ENCODE measurements at places on chromosomes 1 and 21.
A peak's percentile ranks its signal among the peaks of the same experiment; 100 is the strongest.

DNA sequence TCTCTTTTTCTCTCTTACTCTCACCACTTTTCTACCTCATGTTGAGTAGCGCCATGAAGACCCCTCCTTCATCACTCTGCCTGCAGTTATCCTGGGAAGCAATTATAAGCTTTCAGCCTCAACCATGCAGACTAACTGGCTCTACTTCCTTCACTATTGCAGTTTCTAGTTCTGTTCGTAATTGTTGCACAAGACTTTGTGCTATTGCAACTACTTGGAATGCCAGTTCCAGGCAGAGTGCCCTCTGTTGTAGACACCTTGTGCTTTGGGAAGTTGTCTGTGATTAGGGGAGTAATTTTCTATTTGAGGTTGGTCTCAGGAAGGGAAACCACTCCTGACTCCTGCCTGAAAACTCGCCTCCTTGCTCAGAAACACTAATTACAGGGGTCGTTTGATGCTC, 19.4 kb downstream of the PGM1 start:
- no peak for DNase-seq

GRCh38 chr1:156673387-156674121, 3.7 kb downstream of the NES start:
- no peak for DNase-seq

- DNase-seq: no peak
Observed at GRCh38 chr1:117026361-117026760, 24.8 kb downstream of the CD101 start.

GRCh38 chr1:234893725-234894630, 234.7 kb downstream of the TOMM20 start:
- DNase-seq: no peak

- no peak for DNase-seq
Observed at GRCh38 chr1:45395051-45395450, 54.8 kb upstream of the MUTYH start.

GRCh38 chr1:173333581-173333980, 126.5 kb upstream of the TNFSF4 start:
- DNase-seq: peak; percentile 49

DNA sequence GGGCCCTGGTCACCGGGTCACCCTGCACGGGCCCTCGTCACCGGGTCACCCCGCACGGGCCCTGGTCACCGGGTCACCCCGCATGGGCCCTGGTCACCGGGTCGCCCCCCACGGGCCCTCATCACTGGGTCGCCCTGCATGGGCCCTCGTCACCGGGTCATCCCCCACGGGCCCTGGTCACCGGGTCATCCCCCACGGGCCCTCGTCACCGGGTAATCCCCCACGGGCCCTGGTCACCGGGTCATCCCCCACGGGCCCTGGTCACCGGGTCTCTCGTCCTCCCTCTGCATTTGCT, 77.6 kb downstream of the RIPK4 start:
- DNase-seq: no peak

DNA sequence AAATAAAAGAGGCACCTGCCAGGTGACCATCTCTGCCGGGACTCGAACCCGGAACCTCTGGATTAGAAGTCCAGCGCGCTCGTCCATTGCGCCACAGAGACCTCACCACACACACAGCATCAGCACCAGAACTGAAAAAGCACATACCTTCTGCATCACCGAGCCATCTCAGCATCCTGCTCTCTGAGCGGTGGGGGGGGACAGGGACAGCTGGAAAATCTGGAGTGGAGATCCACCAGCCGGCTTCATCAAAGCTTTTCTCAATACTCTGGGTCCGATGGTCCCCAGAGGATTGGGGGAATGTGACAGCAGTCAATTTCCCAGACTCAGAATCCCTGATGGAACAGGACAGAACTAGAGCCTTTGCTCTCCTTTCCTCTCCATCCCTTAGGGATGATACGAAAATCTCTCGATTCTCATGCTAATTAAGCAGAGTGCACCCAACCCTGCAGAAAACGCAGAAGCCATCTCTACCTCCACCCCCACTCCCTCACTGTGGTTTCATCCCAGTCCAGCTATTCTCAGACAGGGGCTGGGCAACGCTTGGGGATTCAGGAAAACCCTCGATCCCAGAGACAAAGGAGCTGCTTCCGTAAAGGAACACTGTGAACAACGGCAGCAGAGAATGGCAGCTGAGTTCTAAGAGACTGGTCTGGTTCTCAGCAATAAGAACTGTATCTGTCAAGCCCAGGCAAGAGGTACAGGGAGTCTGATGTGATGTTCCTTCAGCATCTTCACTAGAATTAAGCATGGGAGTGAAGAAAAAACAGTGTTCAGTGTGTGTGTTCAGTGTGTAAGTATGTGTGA, 29.6 kb upstream of the CADM3 start:
- no peak for DNase-seq

DNA sequence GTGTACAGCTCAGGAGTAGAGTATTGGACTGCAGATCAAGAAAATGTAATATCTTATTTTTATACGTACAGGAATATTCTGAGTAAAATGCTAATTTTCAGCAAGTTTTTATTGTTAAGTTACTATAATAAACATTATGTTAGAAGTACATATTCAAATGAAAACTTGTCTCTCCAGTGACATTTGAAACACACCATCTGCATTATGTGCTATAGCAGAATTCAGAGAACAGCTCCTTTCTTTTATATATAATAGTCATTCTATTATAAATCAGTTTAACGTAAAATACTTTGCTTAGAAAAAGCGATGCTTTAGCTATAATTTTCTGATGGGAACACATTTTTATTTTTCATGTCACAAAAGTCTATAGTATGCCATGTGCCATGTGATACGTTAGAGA, 249.0 kb downstream of the PTPRC start:
- DNase-seq: no peak

- DNase-seq: no peak
Observed at GRCh38 chr1:201345081-201345355, 32.5 kb downstream of the TNNT2 start.

DNA sequence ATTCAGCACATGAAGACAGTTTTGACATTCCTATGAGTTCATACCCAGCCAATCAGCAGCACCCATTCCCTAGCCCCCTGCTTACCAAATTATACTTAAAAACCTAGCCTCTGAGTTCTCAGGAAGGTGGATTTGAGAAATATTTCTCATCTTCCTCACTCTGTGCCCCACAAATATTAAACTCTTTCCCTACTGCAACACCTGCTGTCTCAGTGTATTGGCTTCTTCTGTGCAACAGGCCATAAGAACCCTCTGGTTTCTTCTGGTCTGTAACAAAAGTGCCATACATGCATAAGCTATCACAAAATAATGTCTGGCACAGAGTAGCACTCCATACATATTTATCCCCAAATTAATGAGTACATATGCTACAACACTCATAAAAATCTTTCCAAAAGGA, 387.4 kb upstream of the CAMK1G start:
- no peak for DNase-seq

- DNase-seq: no peak
Observed at GRCh38 chr1:154735061-154735803, 127.2 kb upstream of the ADAR start.

GRCh38 chr1:167064621-167065020, 25.6 kb downstream of the GPA33 start:
- no peak for DNase-seq

GRCh38 chr1:235919833-235920441, 53.2 kb upstream of the LYST start:
- DNase-seq: no peak

DNA sequence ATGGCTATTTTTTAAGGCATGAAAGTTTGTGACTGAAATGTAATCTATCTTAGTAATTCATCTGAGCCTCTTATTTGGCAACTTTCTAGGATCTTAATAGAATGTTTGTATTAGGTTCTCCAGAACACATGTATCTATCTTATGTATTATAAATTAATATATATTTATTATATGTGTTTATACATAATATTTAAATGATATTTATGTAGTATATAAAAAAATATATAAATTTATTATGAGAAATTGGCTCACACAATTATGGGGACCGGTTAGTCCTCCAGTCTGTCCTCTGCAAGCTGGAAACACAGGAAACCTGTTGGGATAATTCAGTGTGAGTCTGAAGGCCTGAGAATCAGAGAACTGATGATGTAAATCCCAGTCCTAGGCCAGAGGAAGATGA, 155.7 kb downstream of the AMY1C start:
- DNase-seq: no peak

DNA sequence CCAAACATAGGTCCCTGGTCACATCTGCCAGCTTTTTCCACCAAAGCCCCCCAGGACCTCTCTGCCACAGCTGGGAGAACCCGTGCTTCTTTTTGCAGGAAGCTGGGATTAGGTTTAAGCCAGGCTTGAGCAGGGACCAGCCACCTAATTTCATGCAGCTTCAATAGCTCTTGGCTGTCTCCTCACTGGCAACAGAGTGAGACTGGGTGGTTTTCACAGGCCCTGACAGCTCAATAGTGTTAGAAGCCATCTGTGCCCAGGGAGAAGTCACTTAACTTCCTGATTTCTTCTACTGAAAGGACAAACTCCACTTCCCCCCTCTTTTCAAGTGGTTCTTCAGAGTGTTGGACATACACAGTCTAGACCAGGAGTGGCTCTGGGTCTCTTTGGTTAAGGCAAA, 20.4 kb upstream of the SRSF4 start:
- no peak for DNase-seq

DNA sequence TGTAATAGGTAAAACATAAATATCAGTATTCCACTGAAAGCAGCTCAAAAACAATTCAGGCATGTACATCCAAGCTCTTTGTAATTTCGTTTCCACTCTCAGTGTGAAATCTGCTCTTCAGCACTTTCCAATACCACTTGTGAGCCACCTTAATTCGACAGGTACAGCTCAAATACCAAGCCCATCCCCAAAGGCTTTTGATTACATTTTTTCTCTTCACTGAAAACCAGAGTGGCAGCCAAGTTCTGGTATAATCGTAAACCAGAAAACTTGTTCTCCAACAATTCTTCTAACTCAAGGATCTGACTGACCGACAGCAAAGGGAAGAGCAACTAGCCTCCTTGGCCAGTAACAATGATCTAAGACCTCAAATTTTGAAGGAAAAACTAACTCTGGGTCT, 36.8 kb downstream of the FBXO42 start:
- DNase-seq: no peak

DNA sequence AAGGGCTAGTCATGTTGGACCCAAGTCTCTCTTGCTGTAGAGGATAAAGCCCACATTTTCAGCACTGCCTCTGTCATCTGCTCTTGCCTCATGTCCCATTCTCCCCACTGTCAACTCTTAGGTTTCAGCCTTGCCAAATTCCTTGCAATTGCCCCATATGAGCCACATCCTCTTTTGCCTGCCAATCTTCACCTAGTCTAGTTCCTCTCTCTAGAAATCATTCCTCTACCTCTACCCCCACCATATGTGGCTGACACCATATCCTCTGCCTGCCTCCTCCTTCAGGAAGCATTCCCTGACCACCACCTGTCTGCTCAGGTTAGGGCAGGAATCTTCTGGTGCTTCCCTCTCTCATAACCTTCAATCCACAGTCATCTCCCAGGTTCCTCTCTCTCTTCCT, 38.2 kb downstream of the SLC9A1 start:
- no peak for DNase-seq

GRCh38 chr1:19042675-19043578, 86.5 kb upstream of the IFFO2 start:
- DNase-seq: no peak

- DNase-seq: no peak
Observed at GRCh38 chr1:243850202-243850451, at the start of gene AKT3. Gene AKT3, minus strand, starts transcription at chr1:243850243. Its CDS starts 7,073 bp downstream, at chr1:243843170.

DNA sequence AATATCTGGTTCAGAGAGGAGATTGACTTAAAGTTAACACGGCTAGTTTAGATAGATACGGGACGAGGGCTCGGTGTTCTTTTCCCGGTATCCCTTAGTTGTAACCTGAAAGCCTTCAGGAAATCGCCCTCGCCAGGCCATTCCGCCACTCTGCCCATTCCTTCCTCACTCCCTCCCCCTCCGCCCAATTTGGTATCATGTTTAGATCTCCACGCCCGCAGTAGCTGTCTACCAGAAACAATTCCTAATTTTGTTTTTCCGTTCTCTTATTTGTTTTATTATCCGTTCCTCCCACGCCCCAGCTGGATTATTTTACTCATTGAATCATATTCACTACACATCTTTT, 685 bp upstream of the VAMP4 start:
- DNase-seq: no peak

- DNase-seq: no peak
Observed at GRCh38 chr1:67839826-67840225, 6.6 kb upstream of the GNG12 start.

DNA sequence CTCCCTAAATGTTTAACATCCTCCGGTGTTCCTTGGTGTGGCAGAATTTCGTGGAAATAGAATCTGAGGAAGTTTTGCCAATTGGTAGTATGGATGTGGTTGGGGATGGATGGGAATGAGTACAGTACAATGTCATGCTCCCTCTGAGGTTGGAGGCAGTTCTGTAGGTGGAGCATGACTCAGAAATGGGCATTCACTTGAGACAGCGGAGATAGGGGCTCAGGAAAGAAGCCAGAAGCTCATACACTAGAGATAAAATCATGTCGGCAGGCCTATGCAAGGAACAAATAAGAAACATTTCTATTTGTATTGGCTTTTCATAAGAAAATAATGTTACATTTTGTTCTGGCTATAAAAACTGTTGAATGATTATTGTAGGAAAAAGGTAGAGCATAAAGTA, 196.0 kb downstream of the URB2 start:
- DNase-seq: no peak

DNA sequence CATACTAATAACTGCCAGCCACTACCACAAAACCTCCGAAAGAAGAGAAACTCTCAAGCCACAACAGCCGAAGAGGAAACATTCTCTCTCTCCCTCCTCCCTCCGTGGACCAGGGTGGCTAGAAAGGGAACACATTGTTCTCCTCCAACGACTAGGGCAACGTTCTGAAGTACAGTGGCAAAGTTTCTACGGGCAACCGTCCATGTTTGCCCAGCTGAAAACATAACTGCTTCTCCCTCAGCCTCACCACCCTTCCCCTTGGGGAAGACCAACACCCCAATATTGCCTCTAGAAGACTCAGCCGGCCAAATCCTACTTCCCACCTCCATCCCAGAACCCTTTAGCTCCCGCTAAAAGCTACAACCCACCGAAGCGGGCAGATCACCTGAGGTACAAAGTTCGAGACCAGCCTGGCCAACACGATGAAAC, 2.0 kb downstream of the GLUL start:
- no peak for DNase-seq

DNA sequence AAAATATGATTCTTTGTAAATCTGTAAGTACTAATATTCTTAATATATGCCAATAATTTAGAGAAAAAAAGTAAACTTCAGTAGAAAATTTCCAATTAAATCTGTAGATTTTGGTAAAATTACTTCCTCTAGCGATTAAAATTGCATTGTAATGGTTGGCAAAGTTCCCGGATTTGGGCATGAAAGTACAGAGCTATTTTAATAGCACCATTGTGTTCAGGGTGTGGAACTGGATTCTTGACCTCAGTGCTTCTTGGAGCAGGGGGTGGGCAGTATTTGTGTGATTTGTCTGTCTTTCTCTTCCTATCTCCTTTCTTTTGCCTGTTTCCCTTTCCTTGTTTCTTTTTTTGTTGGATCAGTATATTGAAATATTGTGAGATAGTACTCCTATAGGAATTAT, 72.1 kb downstream of the DNM3 start:
- no peak for DNase-seq

- peak; percentile 20 for DNase-seq
Observed at GRCh38 chr1:35506960-35507912, 50.0 kb downstream of the KIAA0319L start.

GRCh38 chr1:67458663-67459062, 28.5 kb upstream of the SERBP1 start:
- DNase-seq: no peak

- no peak for DNase-seq
Observed at GRCh38 chr1:162381383-162381782, at the start of gene C1orf226. Gene C1orf226, plus strand, starts transcription at chr1:162381728. Its CDS starts 174 bp downstream, at chr1:162381902.

GRCh38 chr1:2393471-2393877, 1.8 kb downstream of the RER1 start:
- DNase-seq: no peak

- DNase-seq: no peak
Observed at GRCh38 chr1:234213658-234214128, 159.6 kb upstream of the COA6 start.

Data from GM06990 (cell line).